Osteocyte (in vitro differentiated cells): ENCODE measurements at places on chromosomes 7 and 10. TPM values are rescaled to one million over a fixed set of nuclear protein-coding genes. Genes with fewer than 3 reads are reported as not detected.

CFAP69 gene
- 0.86 and 1.1 TPM in 2 replicates for total RNA-seq

CPXM2 gene
- total RNA-seq, result not detected in 2 replicates

GRCh38 chr7:42843205-42843800 lies 68.6 kb downstream of the C7orf25 start:
- peaks cover 3% of the 10 kb centered on the region for H3K4me1 ChIP-seq
- H3K36me3 ChIP-seq, result no peaks in the 10 kb centered on the region
- H3K4me3 ChIP-seq, result no peak overlapping the region
- DNase-seq, result no peak
- H3K27ac ChIP-seq, result no peak overlapping the region

DNA sequence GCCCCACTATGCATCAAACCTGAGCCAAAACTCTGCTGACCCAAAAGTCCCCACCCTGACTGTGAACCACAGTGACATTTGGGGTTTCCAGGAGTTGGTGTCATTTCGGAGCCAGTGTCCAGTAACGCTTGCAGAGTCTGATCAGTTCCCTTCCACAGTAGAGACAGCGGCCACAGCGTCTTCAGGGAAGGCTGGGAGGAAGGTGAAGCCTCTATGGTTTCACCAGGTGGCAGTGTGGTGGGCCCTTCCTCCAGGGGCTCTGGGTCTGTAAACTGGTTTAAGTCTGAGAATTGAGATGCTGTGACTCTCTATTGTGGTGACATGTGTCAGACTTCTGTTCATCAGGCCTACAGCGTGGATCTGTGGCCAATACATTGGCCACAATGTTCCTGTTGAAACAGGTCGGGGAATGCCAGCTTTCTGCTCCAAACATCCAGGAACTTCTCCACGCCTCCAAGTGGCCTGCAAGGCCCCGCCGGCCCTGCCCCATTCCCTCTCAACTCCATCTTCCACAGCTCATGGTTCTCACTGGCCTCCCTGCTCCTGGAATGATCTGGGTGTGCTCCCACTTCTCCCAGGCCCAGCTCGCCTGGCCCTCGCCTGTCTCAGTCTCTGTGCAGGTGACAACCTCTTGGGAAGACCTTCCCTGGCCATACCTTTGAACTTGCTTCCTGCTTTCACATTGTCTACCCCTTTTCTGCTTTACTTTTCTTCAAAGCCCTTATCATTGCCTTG lies 124.5 kb upstream of the FAM20C start:
- no peak overlapping the region for H3K4me3 ChIP-seq
- no peaks in the 10 kb centered on the region for H3K27me3 ChIP-seq
- no peaks in the 10 kb centered on the region for H3K36me3 ChIP-seq
- no peak overlapping the region for H3K27ac ChIP-seq
- no peak for DNase-seq

DNA sequence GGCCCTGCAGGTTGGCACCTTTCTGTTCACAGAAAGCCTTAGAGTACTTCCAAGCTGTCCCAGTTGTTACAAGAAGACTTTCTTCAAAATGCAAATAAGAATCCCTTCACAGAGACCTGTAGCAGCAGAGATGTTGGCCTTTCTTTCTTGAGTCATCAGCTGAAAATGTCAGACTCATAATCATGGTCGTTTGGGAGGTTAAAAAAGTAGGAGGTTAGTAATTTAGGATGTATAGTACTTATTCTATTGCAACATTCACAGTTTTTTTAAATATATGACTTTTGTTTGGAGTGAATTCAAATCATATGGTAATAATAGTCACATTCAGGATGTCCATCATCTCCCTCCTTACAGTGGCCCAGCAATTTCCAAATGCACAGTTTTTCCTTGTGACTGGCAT lies 223.9 kb upstream of the GLI3 start:
- peaks cover 28% of the 10 kb centered on the region for H3K4me1 ChIP-seq
- H3K36me3 ChIP-seq, result peaks cover 3% of the 10 kb centered on the region
- H3K27ac ChIP-seq, result no peak overlapping the region
- H3K27me3 ChIP-seq, result peaks cover 8% of the 10 kb centered on the region
- no peak for DNase-seq
- no peak overlapping the region for H3K4me3 ChIP-seq

GRCh38 chr7:47556511-47557180 lies 25.3 kb downstream of the TNS3 start:
- DNase-seq, result no peak
- H3K36me3 ChIP-seq, result peaks cover 17% of the 10 kb centered on the region
- no peak overlapping the region for H3K4me3 ChIP-seq
- H3K4me1 ChIP-seq, result peaks cover 58% of the 10 kb centered on the region

- H3K4me3 ChIP-seq, result no peak overlapping the region
- DNase-seq, result no peak
- H3K36me3 ChIP-seq, result no peaks in the 10 kb centered on the region
- H3K27me3 ChIP-seq, result peaks cover 53% of the 10 kb centered on the region
Observed at GRCh38 chr7:7335909-7336308, 153.6 kb downstream of the C1GALT1 start.
